T-cell (primary cell): ENCODE measurements at places on chromosomes 5 and 9.

GRCh38 chr5:42089705-42090104 is 164.6 kb downstream of the FBXO4 start:
- no peak for DNase-seq

GRCh38 chr5:75933489-75933888 is 149.7 kb upstream of the SV2C start:
- no peak for DNase-seq

- no peak for DNase-seq
These were observed 224.1 kb downstream of the MEF2C start for GRCh38 chr5:88658886-88659285.

DNA sequence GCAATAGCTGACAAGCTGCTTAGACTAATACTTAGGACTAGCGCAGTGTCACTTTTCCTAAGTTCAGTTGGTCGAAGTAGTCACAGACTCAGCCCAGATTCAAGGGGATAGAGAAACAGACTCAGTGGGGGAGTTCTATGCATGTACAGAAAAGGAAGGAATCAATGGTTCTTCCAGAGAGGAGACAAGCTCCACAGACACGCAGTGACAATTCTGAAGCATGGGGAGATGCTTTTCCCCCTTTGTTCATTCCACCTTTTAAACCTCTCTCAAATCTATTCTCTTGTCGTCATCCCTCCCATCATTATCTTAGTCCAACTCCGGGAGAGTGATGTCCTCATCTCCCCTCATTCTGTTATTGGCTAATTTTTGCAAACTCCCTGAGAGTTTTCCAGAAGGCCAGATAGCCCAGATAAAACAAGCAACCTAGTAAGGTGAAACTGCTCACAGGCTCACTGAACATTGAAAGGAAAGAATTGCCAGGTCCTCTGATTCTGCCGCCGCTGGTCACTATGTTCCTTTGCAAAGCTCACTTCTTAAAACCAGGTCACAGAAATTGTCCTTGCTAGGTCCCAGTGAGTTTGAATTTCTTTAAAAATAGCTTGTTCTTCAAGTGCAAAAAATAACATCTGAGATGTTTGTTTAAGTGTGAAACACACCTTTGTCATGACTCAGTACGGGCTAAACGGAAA is 13.4 kb upstream of the STRBP start:
- DNase-seq = no peak

GRCh38 chr5:35162848-35163709 is 67.2 kb downstream of the PRLR start:
- no peak for DNase-seq

DNA sequence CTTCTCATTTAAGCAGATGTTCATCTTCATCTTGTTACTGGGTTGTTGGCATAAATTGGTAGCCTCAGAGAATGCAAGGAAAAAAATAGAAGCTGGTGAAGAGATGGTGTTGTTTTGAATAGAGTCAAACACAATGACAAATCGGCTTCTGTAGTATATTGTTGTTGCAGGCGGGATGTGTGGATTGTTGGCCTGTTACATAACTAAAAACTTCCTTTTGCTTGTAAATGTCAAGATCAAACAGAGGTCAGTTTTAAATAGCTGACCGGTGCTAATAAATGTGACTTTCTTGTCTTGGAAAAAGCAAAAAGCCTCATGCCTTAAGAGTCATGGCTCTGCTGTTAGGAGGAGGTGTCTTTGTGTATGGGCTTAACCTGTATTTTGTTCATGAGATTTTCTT is 59.2 kb downstream of the CCDC192 start:
- no peak for DNase-seq

GRCh38 chr5:84202136-84202535 is 182.5 kb downstream of the EDIL3 start:
- no peak for DNase-seq

DNA sequence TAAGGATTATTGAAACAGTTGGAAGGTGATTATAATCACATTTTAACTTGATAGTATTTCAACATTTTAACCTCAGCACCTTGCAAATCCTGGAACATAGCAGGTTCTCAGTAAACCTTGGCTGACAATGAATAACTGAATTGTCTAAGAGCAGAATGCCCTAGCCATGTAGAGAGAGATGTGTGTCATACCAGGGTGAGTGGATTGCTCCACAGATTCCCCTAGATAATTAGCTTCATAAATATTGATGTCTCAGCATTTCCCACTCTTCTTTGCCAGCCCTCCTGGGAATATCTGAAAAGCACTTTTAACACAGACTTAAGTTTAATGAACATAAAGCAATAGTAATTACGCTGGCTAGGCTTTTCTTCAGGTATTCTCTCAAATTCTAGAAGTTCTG is 363.5 kb downstream of the MAN2A1 start:
- DNase-seq = no peak

DNA sequence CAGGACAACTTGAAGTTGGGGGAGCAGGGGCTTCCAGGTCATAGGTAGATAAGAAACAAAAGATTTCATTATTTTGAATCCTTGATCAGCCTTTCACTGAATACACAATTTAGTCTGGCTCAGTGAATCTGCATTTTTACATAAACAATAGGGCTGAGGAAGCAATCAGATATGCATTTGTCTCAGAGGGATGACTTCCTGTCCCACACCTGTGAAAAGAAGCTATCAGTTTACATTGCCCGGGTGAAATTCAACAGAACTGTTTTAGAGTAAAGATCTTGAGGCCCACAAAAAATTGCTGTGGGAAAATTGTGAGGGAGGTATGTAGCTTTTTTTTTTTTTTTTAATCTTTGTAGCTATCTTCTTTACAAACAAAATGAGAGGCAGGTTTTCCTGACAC is 38.3 kb downstream of the DNAJB5 start:
- DNase-seq = no peak

GRCh38 chr9:32331240-32331639 is 53.2 kb upstream of the ACO1 start:
- DNase-seq = no peak

DNA sequence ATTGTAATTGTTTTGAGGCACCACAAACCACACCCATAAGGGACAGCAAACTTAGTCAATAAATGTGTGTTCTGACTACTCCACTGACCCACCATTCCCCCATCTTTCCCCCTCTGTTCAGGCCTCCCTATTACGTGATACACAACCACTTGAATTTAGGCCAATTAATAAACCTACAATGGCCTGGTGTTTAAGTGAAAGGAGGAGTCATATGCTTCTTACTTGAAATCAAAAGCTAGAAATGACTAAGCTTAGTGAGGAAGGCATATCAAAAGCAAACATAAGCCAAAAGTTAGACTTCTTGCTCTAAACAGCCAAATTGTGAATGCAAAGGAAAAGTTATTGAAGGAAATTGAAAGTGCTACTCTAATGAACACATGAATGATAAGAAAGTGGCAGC is 14.6 kb downstream of the ZBTB43 start:
- no peak for DNase-seq

DNA sequence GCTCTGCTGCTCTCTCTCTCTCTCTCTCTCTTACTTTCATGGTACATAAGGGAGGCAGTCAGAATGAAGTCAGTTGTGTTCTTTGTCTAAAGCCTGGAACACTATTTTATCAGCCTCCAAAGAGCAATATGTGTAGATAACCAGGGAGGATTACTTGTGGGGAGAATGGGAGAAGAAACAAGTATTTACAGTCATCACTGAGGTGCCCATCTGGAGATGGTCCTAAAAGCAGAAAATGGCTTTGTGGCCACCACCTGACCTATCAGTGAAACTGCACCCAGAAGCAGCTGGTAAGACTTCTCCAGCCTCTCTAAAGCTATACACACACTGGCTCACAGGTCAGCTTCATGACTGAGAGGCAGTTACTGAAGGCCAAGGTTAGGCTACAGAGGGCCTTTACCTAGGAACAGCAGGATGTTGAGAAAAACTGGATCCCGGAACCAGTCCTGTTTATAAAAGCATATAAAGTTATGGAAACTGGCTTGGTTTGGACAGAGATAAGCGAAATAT is 75.1 kb downstream of the MRPS27 start:
- no peak for DNase-seq

- DNase-seq = no peak
These were observed 82.9 kb upstream of the ALDH1B1 start for GRCh38 chr9:38309324-38310195.

GRCh38 chr5:171997011-171997410 is 9.4 kb downstream of the FBXW11 start:
- DNase-seq = no peak

- DNase-seq = no peak
These were observed 795 bp downstream of the DAB2IP start for GRCh38 chr9:121652021-121652837.

DNA sequence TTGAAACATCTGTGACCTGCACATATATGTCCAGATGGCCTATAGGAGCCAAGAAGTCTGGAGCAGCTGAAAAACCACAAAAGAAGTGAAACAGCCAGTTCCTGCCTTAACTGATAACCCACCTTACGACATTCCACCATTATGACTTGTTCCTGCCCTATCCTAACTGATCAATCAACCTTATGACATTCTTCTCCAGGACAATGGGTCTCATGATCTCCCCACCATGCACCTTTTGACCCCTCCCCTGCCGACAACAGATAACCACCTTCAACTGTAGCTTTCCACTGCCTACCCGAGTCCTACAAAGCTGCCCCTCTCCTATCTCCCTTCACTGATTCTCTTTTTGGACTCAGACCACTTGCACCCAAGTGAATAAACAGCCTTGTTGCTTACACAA is 233.8 kb downstream of the CCDC171 start:
- DNase-seq = no peak

DNA sequence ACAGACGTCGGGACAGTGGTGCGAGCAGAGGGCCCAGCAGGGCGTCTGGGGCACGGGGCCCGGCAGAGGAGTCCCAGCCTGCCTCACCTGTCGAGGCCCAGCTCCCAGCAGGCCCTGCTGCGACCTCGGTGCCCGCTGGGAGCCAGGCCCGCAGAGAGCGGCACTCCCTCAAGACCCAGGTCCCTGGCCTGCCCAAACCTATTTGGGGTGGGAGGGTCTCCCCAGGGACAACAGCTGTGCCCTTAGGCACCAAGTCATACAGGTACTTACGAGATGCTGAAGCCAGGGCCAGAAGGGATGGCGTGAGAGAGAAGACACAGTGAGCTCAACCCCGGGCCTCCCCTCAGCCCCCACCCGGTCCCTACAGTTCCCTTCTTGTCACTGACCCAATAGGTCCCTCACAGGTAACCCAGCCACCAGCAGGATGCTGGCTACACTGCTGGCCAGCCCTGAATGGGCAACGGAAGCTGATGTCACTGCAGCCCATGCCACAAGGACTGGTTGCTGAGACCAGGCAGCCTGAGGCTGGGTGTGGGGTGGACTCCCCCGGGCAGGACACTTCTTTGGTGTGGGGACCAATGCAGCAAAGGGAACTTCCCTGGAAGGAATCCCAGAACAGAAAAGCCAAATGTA is 3.7 kb downstream of the NSMF start:
- no peak for DNase-seq

GRCh38 chr9:133139246-133140173 is 18.5 kb upstream of the RALGDS start:
- DNase-seq = no peak

- DNase-seq = no peak
These were observed 268.9 kb downstream of the ZNF608 start for GRCh38 chr5:124477577-124477976.
